Stimulated activated CD8-positive, alpha-beta memory T cell treated with anti-CD3 and anti-CD28 coated beads, Interleukin-12 subunit alpha, Interleukin-12 subunit beta, amount 100 ng/mL, for 4 hours (primary cell): ENCODE measurements at places on chromosomes 3 and 15.

DNA sequence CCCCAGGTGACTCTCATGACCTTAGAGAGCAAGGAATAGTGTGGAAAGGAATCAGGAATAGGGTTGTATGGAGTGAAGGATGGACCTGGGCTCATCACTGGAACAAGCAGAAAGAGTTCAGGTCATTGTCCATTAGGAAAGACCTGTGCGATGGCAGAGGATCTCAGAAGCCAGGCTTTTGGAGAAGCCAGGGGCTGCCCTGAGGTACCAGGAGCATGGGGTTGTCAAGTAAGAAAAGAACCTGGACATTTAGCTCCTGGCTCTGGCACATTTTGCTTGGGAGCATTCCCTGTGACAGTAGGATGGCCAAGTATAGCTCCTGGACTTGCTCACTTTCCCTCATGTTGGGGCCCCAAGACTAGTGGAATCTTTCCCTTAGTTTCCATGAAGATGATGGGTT is 52.9 kb upstream of the MANF start:
- DNase-seq: no peak

DNA sequence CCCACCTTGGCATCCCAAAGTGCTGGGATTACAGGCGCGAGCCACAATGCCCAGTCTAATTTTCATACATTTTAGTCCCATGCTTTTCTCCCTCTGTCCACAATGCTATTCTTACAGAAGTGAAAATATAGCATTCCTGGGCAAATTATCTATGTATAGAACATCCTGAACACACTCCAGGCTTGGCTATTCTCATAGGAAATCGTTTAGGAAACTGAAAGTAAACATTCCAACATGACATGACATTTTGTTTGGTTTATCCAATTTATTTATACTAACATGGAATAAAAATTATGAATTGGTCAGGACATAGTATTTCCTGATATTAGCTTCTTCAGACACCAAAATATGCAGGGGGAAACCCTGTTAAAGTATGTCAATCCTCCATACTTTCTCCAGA is 52.6 kb downstream of the SYNM start:
- no peak for DNase-seq

GRCh38 chr15:91336687-91337086 is 236.6 kb downstream of the SV2B start:
- DNase-seq: no peak

GRCh38 chr3:7543294-7543880 is 682.5 kb downstream of the GRM7 start:
- no peak for DNase-seq

DNA sequence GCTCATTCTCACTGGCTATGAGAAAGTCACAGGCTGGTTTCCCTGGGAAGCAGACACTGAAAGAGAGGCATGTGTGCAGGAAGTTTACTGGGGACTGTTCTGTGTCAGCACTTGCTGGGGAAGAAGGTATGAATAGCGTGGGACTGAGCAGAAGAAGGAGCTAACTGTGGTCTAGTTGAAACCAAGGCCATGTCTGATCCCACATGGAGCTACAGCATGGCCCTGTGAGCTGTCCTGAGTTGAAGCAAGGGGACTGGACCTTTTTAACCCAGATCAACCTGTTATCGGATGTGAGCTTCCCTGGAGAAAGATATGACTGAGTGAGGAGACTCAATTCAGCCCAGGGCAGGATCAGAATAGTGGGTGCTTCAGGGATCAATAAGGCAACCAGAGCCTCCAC is 53.7 kb downstream of the DCLK3 start:
- DNase-seq: no peak

DNA sequence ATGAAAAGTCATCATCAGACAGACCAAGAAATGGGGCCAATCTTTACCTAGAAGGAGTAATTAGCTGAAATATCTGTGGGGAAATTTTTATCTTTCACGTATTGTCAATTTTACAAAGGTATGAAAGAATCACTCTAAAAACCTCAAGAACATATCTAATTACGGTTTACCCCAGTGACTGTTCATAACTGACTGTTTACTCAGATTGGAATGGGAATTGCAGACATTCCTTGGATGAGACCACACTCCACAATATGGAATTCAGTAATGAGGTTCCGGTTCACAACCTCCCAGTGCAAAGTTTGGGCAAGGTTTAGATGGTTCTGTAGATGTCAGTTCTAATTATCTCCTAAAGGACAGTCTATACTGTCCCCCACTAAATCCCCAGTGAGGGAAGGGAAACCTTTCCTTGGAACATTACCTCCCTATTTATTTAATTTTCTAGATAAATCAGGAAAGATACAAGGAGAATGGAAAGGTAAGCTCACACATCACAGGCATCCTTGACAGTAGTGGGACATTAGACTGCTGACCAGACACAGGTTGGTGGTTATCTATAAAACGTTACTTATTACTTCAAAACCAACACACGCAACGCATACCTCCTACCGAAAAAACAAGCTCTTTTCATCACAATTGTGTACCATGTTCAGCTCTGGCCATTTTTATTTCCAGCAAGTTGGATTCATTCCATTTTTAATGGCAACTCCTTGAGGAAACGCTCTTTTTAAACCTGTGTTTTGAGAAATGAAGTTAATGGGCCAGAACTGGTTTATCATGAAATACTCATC is 129.9 kb downstream of the RORA start:
- DNase-seq: no peak

DNA sequence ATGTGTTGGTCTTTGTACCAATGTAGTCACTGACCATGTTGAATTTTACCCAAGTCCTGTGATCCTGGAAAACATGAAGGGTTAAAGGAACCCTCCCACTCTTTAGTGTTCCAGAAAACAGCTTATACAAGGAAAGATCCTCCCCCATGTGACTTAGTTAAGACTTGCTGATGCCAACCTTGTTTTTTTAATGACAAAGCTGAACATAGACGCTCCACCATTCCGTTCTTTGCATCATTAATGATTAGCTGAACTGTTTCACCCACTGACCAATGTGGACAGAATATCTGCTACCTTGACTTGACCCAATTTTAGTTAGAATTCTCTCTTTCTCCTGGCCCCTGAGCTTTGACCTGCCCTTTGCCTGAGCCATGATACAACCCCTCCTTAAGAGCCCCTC is 3.5 kb upstream of the WDR72 start:
- no peak for DNase-seq

- DNase-seq: no peak
Measured at GRCh38 chr15:67074886-67075229, 9.5 kb downstream of the SMAD3 start.

GRCh38 chr3:119657887-119658702 is 2.3 kb downstream of the POPDC2 start:
- no peak for DNase-seq

DNA sequence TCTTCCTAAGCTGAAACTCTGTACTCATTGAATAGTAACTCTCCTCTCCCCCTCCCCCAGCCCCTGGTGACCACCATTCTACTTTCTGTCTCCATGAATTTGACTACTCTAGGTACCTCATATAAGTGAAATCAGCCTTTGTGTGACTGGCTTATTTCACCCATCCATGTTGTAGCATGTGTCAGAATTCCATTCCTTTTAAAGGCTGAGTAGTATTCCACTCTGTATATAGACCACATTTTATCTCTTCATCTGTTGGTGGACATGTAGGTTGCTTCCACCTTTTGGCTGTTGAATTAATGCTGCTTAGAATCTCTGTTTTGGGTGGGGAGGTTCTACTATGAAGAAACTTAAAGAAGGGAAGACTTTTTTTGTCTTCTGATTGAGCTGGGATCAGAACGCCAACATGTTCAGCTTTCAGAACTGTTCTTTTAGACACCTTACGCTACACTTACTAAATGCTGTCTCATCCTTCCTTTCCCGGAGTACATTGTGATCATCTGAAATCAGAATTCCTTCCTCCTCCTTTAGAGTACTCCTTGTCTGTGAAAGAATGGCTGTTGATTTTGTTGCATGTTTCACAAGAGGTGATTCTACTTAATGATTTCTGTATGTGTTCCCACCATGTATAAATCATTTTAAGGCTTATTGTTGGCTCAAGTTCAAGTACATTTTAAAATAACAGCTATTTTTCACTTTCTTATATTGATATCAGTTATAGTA is 50.3 kb downstream of the MRPS25 start:
- DNase-seq: no peak

GRCh38 chr15:101458158-101458900 is 31.2 kb downstream of the PCSK6 start:
- DNase-seq: no peak

DNA sequence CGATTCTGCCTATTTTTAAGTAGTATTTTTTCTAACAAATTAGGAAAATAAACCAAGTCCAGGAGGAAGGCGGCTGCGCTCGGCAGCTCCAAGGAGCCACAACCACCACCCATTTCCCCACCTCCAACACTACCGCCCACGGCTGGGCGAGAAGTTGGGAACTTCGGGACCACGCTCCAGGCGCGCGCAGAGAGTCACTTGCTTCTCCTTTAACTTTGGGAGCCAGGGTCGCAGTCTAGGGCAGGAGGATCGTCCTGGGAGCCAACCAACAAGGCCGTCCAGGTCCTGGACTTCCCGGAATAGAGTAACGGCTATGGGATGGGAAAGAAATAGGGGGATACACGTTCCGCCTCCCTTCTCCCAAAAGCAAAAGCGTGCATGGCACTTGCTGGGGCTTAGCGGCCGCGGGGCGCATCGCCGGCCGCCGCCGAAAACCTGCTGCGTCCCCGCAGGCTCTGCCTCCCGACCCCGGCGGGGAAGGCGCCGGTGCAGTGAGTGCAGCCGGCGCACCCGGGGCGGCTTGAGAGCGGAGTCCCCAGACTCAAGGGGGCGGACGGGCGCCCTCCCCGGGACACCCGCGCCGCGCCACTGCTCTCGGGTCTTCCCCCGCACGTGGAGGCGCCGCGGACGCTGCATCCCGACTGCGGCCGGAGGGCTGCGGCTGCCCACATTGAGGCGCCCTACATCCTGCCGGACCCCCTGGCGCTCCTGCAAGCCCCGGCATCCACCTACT is 699 bp downstream of the MEGF11 start:
- no peak for DNase-seq
